Kidney (tissue), 22 donors: ENCODE measurements at places on chromosomes 16 and 17. TPM values are rescaled to one million over a fixed set of nuclear protein-coding genes. Genes with fewer than 3 reads are reported as not detected.

GRCh38 chr17:45914047-45914717 lies 19.8 kb downstream of the MAPT start:
- H3K4me1 ChIP-seq: no peaks in the 10 kb centered on the region
- H3K27me3 ChIP-seq: peaks cover 2% of the 10 kb centered on the region
- H3K27ac ChIP-seq: no peak overlapping the region
- DNase-seq: no peak
- H3K36me3 ChIP-seq: no peaks in the 10 kb centered on the region

ZNF48 gene
- 9.7 TPM for total RNA-seq

DNA sequence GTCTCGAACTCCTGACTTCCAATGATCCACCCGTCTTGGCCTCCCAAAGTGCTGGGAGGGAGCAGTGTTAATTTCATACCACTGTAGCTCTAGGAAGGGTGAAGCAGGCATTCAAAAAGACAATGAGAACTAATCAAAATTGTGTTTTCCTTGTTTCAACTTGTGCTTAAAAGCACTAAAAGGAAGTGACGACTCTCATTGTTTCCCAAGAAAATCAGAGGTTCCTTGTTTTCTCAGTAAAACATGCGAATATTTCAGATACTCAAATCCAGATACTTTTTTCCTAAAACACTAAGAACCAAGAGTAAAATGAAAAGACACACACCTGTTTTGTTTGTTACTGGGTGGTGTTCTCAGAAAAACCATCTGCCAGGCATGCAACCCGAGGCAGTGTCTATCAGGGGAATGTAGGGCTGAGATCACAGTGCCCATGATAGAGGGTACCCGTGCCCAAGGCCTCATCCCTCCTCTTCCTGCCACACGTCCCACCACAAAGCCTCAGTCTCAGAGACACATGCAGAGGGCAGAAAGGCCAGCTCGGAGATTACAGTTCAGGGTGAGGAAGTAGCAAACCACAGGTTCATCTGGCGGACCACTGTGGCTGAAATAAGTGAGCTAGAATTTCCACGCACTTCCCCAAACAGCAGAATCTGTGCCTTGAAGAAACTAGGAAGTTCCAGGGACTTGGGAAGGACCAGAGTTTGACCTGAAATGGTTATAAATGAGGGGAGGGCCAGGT lies 33.7 kb downstream of the GINS3 start:
- no peaks in the 10 kb centered on the region for H3K27me3 ChIP-seq
- H3K4me3 ChIP-seq: no peak overlapping the region

DNA sequence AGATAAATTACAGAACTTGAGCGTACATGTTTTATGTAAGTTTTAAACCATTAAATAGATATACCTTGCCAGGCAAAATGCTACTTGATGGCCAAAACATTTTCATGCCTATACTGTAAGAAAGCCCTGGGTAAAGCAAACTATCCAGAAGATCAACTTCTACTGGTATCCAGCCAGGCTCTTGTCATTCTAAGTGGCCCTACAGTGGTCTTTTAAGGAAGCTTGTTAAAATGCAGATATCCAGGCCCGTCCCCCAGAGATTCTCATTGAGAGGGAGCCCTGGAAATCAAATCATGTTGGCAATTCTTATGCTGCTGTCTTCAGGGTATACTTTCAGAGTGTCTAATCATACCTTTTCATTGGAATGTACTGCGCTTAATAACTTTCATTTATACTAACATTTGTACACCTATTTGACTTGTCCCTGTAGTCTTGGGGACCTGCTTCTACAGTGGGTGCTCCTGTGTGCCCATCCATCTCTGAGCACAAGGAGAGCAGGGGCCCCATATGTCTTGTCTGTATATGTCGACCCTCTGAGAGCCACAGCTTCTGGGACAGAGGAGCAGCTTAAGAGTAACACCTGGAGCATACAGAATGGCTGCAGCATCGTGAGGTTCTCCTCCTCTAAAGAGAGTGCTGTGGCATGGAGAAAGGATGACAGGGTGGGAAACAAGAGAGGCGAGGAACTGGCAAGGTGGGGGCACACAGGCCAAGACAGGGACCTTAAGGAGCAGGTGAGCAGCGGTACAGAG lies 43.6 kb upstream of the ANKFY1 start:
- no peak overlapping the region for H3K4me3 ChIP-seq
- peaks cover 11% of the 10 kb centered on the region for H3K4me1 ChIP-seq
- DNase-seq: no peak
- H3K36me3 ChIP-seq: no peaks in the 10 kb centered on the region

TLCD3B gene
- not detected for total RNA-seq

DNA sequence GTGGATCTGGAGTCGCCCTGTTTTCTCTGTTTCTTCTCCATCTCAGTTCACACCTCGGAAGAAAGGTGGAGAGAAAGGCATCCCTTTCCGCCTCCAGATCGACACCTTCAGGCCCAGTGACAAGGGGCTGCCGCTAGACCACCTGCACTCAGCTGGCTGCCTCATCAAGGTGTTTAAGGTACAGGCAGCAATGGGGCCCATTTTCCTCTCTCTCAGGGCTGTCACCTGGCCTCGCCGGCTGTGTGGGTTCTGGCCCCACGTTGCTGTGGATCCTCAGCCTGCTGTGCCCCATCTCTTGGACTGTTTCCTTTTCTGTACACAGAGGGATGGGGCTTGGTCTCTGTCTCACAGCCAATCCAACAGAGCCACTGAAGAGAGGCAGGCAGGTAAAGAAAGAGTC lies 17.4 kb upstream of the STAC2 start:
- no peak overlapping the region for H3K27ac ChIP-seq
- H3K4me1 ChIP-seq: no peaks in the 10 kb centered on the region
- no peak overlapping the region for H3K4me3 ChIP-seq
- no peaks in the 10 kb centered on the region for H3K27me3 ChIP-seq

DNA sequence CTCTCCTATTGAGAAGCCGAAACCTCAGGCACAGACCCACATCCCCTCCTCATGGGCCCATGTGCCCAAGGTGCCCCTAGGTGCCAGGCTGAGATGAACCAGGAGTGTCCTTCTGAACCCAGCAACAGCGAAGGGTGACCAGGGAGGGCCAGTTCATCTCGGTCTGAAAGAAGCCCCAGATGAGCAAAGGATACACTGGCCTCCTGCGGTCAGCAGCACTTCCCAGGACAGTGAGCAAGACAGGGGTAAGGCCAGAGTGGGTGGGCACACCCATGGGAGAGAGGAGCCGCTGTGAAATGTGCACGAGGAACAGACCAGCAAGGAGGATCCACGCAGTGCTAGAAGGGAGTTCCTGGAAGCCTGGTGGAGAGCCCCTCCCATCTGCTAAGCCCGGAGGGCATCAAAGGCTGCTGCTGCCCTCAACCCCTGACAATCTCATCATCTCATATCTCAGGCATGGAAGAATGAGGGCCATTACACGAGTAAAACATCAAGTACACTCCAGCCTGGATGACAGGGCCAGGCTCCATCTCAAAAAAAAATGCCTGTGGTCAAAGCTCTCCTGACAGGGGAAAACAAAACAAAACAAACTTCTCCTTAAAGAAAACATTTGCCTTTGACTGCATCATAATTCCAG lies 3.3 kb upstream of the HBZ start:
- no peak for DNase-seq
- H3K36me3 ChIP-seq: no peaks in the 10 kb centered on the region
- H3K27me3 ChIP-seq: no peaks in the 10 kb centered on the region
- H3K4me1 ChIP-seq: no peaks in the 10 kb centered on the region
- no peak overlapping the region for H3K27ac ChIP-seq

- H3K4me3 ChIP-seq: no peak overlapping the region
- no peak for DNase-seq
- no peaks in the 10 kb centered on the region for H3K36me3 ChIP-seq
- no peaks in the 10 kb centered on the region for H3K4me1 ChIP-seq
- no peak overlapping the region for H3K27ac ChIP-seq
- H3K27me3 ChIP-seq: no peaks in the 10 kb centered on the region
Measured at GRCh38 chr16:55046916-55047315, 116.3 kb downstream of the IRX5 start.

GRCh38 chr16:69037373-69038160 lies 67.9 kb upstream of the HAS3 start:
- H3K36me3 ChIP-seq: no peaks in the 10 kb centered on the region
- DNase-seq: no peak
- no peak overlapping the region for H3K27ac ChIP-seq
- H3K4me3 ChIP-seq: no peak overlapping the region
- no peaks in the 10 kb centered on the region for H3K27me3 ChIP-seq

GRCh38 chr17:36929851-36930582 lies 7.3 kb upstream of the LHX1 start:
- peaks cover 24% of the 10 kb centered on the region for H3K27me3 ChIP-seq
- DNase-seq: peak; percentile 31
- H3K4me1 ChIP-seq: peaks cover 15% of the 10 kb centered on the region
- H3K36me3 ChIP-seq: no peaks in the 10 kb centered on the region
- no peak overlapping the region for H3K27ac ChIP-seq

ZG16 gene
- total RNA-seq: not detected

- DNase-seq: no peak
- peaks cover 2% of the 10 kb centered on the region for H3K4me1 ChIP-seq
- no peak overlapping the region for H3K27ac ChIP-seq
- H3K36me3 ChIP-seq: no peaks in the 10 kb centered on the region
- H3K27me3 ChIP-seq: no peaks in the 10 kb centered on the region
Measured at GRCh38 chr16:17936766-17937402, 399.7 kb downstream of the NPIPA8 start.

DNA sequence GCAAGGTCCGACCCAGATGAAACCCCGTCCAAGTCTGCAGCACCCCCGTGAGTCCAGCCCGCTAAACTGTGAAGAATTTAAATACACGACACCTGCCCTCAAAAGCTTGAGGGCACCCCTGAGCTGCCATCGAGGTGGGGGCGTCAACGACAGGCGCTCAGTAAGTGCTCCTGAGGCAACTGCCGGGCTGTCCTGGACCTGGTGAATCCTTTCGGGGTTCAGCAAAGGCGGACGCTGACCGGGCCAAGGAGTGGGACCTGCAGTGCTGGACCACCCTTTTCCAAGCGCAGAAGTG lies 512 bp upstream of the ENDOV start:
- no peak for DNase-seq
- H3K4me3 ChIP-seq: peak overlapping the region; percentile 94
- no peaks in the 10 kb centered on the region for H3K36me3 ChIP-seq

DHODH gene
- total RNA-seq: 10.7 TPM

DNA sequence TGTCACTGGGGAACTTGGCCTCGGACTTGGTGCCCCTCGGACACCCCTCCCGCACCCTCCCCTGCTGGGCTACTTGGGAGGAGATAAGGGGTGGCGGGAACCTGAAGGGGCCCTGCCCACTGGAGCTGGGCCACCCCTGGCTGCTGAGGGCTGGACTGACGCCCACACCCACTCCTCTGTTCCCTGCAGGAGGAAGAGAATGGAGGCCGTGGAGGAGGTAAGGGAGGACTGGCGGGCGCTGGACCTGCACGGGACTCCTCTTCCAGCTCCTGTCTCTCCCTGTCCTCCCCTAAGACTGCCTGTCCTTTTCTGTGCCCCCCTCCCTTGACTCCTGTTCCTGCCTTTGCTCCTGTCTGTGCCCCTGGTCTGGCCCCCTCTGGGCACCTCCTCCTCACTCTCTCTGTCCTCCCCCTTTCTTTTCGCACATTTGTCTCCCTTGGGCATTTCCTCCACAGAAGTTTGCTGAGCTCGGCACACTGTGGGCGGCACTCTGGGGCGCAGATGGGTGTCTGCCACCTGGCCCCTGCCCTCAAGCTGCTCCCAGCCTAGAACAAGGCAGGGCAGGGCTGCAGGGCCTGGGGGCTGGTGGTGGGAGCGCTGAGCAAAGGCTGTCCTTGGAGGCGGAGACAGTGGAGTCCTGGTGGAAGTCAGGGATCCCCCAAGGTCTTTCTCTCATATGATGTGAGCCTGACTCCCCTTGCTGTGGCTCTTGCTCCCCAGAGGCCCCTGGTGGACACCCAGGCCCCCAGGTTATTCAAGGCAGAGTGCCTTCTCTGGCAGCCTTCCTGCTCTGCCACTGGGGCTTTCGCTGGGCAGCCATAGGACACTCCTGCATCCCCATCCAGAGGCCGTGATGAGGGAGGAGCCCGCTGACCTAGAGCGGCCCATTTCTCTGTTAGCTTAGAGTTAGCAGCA lies 32.7 kb downstream of the ARHGAP23 start:
- H3K27ac ChIP-seq: no peak overlapping the region
- no peak for DNase-seq
- no peak overlapping the region for H3K4me3 ChIP-seq

DNA sequence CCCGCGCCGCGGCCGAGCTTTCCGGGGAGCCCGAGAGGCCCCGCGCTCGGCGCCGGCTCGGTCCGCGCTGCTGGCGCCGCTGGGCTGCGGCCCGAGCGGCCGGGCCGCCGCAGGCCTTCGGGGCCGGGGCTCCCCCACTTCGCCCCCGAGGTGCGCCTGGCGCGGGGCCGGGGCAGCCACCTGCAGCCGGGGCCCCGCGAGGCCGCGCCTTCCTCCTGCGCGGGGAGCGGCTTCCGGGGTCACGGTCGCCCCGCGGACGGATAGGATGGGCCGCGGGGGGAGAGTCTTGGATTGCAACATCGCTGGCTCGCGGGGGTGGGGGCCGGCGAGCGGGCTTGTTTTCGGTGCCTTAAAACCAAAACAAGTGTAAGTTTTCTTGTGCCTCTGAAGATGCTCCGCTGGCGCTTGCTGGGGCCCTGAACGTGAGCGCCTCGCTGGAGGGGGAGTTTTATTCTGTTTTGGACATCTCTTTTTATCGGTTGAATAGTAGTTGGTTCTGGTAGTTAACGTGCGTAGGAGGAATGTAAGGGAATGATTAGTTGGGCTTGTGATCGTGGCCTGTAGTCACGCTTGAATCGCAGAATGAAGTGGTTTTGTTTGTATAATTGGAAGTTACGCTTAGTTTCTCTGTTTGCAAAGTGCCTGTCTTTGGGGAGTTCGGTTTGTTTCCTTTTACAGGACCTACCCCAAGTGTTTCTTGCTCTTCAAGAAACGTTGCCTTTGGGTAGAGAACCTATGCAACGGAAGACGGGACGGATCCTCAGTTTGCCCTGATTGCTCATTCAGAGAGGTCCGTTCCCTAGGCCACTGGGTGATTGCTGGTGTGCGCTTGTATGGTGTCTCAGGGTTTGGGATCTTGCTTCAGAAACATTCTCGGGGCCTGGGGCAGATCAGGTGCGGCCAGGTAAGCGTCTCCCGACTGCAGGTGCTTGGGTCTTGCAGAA lies 724 bp downstream of the UBE2I start:
- peak overlapping the region; percentile 98 for H3K4me3 ChIP-seq
- H3K27me3 ChIP-seq: no peaks in the 10 kb centered on the region
- no peaks in the 10 kb centered on the region for H3K36me3 ChIP-seq
- peak overlapping the region; percentile 8 for H3K27ac ChIP-seq

DNA sequence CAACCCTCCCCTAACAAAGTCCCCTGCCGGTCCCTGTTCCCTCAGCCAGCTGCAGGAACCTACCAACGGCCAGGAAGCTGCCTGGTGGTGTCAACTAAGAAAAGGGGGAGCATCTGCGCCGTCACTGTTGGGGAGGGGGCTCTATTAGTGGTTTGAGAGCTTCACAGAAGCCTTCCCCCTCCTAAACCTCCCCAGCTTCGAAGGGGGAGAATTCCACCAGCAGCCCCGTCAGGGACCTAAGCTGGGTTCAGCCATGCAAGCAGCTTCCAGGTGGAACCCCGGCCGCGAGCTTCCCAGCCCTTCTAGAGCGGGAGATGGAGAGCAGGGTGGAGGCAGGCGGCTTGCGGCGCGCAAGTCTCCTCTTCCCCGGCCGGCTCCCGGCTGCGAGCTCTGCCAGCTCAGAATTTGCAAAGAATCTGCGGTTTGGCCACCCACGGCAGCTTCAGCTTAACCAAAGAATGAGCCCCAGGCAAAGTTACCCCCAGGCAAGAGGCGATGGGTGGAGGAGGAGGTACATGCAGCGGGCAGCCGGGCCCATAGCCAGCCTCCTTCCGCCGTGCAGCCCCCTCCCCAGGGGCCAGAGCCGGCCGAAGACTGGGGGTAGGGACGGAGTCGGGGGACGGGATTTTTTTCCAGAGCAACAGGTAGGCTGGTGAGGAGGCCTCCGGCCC lies 33.7 kb downstream of the DDX19A start:
- H3K36me3 ChIP-seq: peaks cover 2% of the 10 kb centered on the region
- H3K4me1 ChIP-seq: no peaks in the 10 kb centered on the region
- H3K4me3 ChIP-seq: peak overlapping the region; percentile 74
